Dorsolateral prefrontal cortex (tissue), 122 donors: ENCODE measurements at places on chromosomes 1 and 21.

DNA sequence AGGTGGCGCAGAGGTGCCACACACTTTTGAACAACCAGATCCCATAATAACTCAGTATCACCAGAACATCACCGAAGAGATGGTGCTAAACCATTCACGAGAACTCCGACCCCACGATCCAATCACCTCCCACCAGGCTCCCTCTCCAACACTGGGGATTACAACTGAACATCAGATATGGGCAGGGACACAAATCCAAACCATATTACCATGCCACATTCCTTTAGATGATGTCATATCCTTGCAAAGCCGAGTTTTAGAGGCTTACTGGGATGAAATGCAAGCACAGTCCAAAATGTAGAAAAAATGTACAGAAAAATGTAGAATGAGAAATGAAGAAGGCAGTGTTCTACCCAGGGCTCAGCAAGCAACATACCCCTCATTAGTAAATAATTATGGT lies 64.7 kb downstream of the SGIP1 start:
- no peak for DNase-seq

- DNase-seq: no peak
Measured at GRCh38 chr1:90114521-90115141, 119.7 kb downstream of the ZNF326 start.

DNA sequence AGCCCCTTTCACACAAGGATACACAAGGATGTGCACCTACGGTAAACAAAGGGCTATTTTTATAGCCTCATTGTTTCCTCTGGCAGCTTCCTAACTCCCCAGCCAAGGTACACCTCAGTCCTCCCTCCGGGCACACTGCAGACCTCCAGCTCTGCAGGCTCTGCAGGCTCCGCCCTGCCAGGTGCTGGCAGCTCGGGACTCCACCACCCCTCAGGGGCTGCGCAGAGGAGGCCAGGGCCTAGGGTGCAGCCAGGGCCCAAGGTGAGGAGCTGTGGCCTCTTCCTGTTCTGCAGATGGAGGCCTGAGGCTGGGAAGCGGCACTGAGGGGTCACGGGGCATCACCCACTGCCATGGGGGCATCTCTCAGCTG lies 19.8 kb upstream of the CLSTN1 start:
- no peak for DNase-seq

GRCh38 chr1:101185421-101185820 lies 51.4 kb upstream of the S1PR1 start:
- DNase-seq: no peak

- DNase-seq: no peak
Measured at GRCh38 chr21:33971492-33972013, 55.9 kb upstream of the ATP5PO start.

- DNase-seq: peak; percentile 65
Measured at GRCh38 chr1:39091845-39092645, 65.9 kb downstream of the NDUFS5 start.

DNA sequence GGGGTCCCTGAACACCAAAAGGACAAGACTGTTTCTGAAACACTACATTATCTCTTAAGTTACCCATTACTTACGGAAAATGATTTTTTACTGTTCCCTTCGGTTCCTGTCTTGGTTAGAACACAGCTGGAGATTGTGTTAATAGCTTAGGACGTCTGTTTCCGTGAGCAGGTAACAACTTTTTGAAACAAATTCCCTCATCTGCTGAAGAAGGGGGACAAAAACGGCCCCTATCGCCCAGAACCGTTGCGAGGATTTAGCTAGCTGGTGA lies 67.8 kb downstream of the SLC35A3 start:
- no peak for DNase-seq

DNA sequence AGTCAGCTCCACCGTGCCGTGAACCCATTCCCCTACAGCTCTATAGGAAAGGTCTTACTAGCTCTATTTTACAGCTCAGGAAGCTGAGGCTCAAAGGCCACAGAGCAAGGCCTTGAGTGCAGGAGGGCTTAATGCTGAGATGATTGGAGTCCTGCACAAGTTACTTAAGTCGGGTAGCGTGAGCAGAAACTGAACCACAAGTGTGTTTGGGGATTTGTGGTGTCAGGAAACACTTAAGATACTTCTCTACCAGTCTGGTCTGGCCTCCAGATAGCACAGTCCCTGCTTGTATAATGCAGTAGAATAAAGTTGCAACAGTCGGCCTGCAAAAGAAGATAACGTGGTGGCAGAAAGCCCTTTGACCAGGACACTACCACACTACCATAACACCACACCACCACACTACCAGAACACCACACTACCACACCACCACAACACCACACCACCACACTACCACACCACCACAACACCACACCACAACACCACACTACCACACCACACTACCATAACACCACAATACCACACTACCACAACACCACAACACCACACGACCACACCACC lies 118.1 kb downstream of the SPSB1 start:
- DNase-seq: no peak

GRCh38 chr1:243732637-243733036 lies 117.4 kb downstream of the AKT3 start:
- DNase-seq: no peak
